Transverse colon (tissue), 4 donors: ENCODE measurements at places on chromosomes 2 and 18.

- DNase-seq = no peak
These were observed 165.5 kb downstream of the L3MBTL4 start for GRCh38 chr18:6249170-6249569.

GRCh38 chr18:3722649-3723433 lies 272.9 kb downstream of the TGIF1 start:
- DNase-seq = no peak

DNA sequence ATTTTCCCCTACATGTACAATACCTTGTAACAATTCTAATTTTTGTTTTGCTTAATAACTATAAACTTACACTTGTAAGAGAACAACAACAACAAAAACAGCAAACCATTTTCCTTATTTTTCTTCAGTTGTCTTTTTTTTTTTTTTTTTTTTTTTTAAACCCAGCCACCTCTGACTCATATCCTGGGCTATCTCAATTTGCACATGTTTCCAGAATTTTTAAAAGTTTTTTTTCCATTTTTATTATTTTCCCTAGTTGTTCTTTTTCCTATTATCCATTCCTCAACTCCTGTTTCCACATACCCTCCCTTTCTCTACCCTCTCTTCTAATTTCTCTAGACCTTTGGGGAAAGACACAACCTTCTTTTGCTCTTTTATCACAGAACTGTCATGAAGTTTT lies 112.5 kb downstream of the EFEMP1 start:
- DNase-seq = no peak

DNA sequence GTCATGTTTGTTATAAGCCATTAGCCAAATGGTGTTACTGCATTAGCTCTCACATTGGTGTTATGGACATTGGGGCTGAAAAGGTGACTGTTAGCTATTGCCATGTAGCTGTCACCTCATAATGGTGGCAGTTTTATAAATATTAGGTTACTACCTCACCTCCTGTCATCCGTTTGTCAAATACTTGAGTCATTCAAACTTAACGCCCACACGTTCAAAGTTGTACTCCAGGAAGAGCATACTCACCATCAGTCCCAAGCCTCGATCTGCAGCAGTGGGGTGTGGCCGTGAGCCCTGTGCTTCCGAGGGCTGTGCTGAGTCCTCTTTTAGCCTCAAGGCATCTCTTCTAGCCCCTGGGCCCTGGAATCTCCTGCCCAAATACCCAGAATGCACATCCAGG lies 87.3 kb downstream of the PDK1 start:
- no peak for DNase-seq

- peak; percentile 71 for DNase-seq
These were observed 66.4 kb downstream of the MCFD2 start for GRCh38 chr2:46849046-46849715.

DNA sequence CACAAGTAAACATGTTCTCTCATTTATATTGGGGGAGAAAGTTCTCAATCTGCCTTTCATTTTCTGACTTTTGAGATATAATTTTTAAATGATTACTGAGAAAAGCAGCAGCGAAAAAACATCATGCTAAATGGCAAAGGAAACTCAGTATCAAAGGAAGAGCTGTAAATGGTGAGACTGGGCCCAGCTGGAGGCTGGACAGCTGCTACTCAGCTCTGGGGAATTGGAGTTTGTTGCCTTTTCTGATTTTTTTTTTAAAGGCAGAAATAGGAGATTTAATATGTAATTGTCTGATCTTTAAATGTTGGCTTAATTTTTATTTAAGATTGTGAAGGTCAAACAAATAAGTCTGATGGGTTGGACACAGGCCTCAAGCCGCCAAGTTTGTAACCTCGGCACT lies 137.1 kb upstream of the TACR1 start:
- no peak for DNase-seq

DNA sequence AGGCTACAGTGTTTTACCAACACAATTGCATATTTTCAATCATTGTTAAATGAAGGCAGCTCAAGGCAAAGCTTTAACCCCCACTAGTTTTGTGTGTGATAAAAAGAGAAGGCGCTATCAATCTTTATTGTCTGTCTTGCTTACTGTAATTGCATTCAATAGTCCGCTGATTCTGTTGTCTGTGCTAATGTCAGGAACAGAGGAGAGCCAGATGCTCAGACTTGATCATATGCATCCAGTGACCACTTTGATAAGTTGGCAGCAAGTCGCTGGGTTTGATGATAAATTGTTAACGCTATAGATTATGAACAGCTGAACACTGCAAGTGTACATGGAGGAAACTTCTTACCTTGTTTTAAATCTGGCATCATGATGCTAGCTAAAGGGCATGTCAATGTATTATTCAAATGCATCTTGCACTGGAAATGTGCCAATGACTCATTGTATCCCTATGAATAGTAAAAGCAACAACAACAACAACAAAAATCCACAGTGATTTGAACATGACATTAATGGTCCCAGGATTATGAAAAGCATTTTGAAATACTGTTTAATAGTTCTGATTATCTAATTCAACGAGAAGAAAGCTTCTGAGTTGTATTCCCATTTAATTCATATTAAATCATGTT lies 423.5 kb upstream of the FANCL start:
- DNase-seq = no peak

GRCh38 chr2:159226059-159226461 lies 60.4 kb downstream of the WDSUB1 start:
- DNase-seq = no peak
